ENCODE measurements at places on chromosomes 12 and 14.

GRCh38 chr12:96368687-96369086, 31.6 kb downstream of the CDK17 start:
- no peak for DNase-seq

- DNase-seq: no peak
Observed at GRCh38 chr14:60183138-60183537, 17.9 kb upstream of the DHRS7 start.

- no peak for DNase-seq
Observed at GRCh38 chr12:91104812-91105466, 6.4 kb downstream of the LUM start.

DNA sequence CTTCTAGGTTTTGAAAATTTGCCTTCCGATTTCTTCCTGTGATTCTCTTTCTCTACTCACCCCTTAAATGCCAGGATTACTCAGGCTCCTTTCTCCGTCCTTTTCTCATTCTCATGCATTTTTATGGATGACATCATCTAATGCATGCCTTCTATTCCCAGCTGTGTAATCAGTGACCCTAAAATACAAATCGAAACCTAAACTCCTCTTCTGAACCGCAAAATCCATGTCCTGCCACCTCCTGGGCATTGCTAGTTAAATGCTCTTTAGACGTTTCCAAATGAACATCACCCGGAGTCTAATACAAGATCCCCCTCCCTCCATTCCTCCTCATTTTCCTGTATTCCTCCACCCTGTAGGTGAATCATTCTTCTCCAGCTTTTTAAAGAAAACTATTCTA, 1703.1 kb upstream of the FLRT2 start:
- DNase-seq: no peak

GRCh38 chr14:102138961-102139285, 774 bp upstream of the WDR20 start:
- DNase-seq: peak; percentile 78

DNA sequence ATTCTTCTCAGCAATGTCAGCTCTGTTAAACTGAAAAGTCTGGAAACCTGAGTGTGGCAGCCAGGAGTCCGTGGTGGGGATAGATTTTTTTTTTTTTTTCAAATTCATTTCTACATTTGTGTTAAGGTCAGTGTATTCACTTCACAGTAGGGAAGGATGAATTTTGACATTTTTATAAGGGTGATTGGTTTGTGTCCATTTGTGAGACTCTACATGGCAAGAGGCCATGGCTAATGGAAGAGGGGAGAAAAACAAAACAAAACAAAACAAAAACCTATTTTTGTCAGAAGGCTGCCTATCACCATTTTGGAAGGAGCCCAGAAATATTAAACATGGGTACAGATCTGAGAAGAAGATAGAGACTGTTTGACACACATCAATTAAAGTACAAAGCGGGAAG, 176.1 kb downstream of the RMST start:
- DNase-seq: peak; percentile 84

- no peak for DNase-seq
Observed at GRCh38 chr14:65940056-65940735, 527.7 kb downstream of the FUT8 start.

- no peak for DNase-seq
Observed at GRCh38 chr14:88823968-88824313, 510 bp upstream of the TTC8 start.

- no peak for DNase-seq
Observed at GRCh38 chr12:10279937-10280336, 27.7 kb upstream of the KLRD1 start.

GRCh38 chr12:50082644-50083043, 2.5 kb upstream of the SMARCD1 start:
- DNase-seq: no peak

DNA sequence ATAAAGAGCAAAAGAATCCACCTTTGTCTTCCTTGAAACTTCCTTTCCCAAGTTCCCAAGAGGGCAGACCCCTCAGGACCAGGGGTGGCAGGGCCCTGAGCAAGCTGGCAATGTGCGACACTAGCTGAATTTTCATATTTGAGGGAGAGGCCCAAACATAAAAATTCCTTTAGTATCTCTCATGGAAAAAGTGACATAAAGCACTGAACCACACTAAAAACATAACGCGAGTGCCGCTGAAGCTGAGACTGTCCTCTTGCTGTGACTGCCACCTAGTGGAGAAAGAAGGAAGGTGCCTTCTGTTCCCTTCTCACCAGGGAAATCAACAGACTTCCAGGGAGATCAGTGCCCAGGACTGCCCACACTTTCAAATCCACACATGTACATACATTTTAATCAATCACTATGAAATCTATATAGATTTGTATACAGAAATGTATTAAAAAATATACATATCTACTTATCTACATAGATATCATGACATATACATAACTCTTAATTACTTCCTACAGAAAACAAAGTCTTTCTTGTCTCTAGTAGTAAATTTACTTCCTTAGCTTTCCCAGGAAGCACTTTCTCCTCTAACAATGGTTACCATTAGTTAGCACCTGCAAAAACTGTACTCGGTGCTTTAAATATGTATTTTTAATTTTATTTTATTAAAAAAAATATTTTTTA, 53.8 kb downstream of the SSH1 start:
- DNase-seq: peak; percentile 85

DNA sequence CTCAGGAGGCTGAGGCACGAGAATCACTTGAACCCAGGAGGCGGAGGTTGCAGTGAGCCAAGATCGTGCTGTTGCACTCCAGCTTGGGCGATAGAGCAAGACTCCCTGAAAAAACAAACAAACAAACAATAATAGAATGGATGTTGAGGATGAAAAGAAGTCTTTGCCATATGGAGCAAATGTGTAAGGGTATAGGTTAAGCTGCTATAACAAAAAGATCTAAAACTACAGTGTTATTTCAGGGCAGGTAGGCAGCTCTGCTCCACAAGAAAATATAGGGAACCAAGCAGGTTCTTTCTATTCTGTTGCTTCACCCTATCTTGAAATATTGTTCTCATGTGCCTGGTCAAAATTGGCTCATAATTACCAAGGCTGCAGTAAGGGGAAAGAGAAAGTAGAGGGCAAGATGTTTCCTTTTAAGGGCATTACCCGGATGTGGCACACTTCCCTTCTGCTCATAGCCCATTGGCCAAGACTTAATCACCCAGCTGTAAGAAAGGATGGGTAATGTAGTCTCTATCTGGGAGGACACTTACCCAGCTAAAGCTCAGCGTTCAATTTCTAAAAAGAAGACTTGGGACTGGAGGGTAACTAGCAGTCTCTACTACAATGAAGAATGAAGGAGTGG, 23.5 kb downstream of the SDSL start:
- DNase-seq: no peak

DNA sequence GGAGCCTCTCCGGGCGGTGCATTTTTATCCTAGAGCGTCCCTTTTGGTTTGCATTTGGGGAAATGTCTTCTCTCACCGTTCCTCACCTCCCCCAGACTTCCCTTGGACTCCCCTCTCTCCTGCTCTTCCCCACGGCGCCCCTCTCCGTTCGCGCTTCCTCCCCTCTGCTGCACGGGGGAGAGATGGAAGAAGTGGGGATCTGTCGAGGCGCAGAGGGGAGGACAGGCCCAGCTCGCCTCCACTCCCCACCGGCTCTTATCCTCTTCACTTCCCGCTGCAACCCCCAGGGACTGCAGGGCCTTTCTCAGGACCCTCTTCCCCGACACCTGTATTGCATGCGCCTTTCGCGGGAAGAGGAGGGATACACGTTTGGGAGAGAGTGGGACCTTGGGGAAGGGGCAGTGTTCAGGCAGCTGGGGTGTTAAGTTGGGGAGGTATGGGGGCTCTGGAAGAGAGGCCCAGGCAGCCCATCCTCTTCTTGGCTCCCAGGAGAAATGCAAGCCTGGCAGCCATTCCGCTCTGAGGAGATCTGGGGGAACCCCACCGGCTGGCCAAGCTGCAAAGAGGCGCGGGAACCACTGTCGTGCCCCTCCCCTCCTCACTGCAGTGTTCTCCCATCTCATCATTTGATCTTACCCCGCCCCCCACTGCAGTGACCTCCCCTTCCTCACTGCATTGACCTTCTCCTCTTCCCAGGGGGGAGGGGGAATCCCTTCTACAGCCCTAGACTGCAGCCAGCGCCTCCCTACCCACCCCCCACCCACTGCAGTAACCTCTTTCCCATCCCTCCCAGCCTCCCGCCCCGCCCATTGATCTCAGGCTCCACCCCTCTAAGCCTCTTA, 788 bp downstream of the ENO2 start:
- peak; percentile 13 for DNase-seq

DNA sequence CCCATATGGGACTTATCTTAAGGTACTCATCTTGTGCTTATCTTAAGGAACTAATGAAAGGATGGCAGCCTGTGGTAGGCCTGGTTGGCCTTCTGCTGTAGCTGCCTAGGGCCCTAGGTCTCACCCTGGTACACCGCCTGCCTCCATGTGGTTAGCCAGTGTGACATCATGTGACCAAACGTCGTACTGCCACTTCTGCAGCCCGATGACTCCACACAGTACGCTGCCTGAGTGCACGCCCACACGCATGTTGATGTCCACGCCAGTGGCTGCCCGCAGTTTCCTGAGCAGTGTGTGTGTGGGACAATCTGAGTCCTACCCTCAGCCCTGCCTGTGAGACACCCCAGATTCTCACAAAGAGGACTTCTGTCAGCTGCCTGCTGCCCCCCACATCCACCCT, 5.1 kb downstream of the ADCY4 start:
- no peak for DNase-seq

DNA sequence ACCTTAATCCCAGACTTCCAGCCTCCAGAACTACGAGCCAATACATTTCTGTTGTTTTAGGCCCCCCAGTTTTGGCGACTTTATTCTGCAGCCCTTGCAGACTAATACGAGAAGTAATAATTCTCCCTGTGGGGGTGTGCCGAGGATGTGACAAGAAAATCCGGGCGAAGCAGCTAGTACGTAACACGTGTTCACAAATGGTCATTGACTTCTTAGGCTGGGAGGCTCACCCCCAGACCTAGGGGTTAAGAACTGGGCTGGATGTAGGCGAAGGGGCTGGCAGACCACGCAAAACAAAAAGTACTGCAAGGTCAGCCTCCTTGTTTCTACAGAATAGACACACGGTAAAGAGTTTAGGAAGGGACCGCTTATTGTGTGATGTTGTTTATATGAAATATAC, 69.8 kb upstream of the ESRRB start:
- no peak for DNase-seq

DNA sequence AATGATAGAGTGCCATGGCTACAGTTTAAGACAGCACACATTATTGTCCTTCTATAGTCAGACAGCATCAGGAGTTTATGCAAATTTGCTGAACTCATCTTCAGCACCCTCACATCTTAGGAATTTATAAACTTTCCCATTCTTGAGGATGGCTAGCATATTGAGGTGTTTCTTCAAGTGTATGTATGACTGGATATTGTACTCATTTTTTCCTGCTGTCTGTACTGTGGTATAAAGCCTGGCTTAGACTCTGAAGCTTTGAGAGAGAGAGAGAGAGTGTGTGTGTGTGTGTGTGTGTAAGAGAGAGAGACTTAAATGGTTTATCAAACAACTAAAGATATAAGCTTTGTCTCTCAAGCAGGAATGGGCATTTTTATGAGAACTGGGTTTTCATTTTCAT, 161.6 kb downstream of the PIK3C2G start:
- DNase-seq: no peak

GRCh38 chr14:84976805-84977204, 553.1 kb upstream of the FLRT2 start:
- no peak for DNase-seq

DNA sequence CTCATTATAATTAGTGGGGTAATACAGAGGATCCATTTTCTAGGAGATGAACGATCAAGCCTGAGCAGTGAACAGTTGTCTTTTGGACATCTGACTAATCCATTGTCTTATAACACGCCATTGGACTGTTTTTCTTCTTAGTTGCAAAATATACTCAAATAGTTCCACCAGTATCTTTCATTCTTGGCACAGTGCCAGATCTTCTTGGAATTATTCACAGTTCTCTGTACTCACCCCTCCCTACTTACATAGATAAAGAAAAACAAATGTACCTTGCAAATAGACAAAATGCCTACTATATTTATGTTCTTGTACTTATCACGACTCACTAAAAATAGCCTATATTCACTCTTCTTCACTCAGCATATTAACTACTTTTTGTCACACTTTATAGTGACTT, 3.8 kb downstream of the CBLN3 start:
- DNase-seq: no peak

DNA sequence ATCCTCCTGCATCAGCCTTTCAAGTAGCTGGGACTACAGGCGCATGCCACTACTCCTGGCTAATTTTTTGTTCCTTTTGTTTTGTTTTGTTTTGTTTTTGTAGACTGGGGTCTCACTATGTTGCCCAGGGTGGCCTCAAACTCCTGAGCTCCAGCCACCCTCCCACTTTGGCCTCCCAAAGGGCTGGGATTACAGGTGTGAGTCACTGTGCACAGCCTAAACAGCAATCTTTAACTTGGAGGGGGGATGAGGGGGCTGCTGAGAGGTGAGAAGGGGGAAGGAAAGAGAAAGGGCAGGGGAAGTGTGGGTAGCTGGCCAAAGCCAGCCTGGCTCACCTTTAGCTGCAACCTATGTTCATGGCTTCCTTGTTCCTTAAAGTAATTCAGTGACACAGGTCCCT, 77.4 kb downstream of the KDM2B start:
- DNase-seq: no peak

DNA sequence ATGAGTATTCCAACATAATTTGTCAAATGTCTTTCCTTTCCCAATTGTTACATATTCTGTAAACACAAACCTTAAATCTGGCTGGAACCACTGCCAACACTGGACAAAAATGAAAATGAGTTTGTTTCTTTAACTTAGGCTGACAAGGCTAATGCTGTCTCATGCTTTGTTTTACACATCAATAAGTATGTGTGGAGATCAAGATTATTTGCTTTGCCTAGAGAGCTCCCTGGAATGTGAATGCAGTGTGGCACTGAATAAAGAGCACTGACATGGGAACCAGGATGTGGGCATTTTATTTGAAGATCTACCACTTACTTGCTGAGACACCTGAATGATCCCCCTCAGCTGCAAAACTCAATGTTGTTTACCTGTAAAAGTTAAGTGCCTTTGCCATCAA, 61.7 kb downstream of the RALGAPA1 start:
- DNase-seq: no peak

GRCh38 chr12:58206876-58207275, 265.5 kb downstream of the ATP23 start:
- DNase-seq: no peak

GRCh38 chr12:3042826-3043225, 34.4 kb upstream of the TSPAN9 start:
- no peak for DNase-seq

DNA sequence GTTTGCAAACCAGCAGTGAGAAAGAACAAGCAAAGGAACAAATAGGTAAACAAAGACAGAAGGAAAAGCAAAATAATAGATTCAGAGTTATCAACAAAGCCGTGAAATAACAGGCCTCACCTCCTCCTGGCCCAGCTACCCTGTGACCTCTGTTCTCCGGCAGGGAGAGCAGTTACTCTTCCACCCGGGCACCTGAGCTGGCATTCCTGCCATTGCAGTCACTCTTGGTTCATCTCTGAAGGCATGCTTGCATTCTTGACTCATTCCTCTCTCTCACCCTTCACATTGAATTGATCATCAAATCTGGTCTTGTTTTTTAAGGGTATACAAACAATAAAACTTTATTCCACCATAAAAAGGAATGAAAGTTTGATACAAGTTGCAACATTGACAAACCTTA, 95.1 kb downstream of the TTC8 start:
- no peak for DNase-seq

Measured in NCI-H2081 (cell line).